ENCODE measurements at places on chromosomes 4 and X.

GRCh38 chr4:158571736-158572135 is 50.1 kb downstream of the RXFP1 start:
- no peak for DNase-seq

GRCh38 chrX:2928583-2929434 is at the start of gene ARSD:
Gene ARSD (minus strand): TSS chrX:2929339. CDS start chrX:2929275, 64 bp downstream.
- DNase-seq, result peak; percentile 86

DNA sequence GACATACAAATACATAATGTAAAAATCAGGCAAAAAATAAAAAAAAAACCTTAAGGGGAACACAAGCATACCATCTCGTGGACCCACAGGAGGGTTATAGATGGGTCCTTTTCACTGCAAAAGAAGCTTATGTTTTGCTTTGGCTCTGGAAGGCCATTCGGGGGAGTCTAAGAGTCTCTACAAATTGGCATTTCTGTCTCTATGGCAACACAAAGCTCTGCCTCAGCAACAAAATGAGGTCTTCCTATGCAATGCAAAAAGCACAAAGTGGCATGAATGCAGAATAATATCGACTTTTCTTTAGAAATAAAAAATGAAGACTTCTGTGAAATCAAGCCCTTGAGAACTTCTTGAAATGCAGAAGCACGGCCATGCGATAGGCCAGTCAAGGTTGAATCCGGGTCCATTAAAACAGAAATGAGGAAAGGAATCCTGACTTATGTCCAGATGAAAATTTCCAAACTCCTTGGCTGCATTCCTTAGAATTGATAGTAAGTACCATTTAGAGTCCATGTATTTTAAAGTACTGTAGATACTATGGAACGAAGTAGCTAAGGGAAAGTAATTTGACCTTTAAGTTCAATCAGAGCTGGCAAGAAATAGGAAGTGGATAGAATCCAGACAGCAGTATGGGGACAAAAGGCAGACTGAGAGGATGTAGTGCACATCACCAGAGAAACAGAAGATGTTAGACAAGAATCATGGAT is 63.7 kb upstream of the PDLIM3 start:
- DNase-seq, result no peak

DNA sequence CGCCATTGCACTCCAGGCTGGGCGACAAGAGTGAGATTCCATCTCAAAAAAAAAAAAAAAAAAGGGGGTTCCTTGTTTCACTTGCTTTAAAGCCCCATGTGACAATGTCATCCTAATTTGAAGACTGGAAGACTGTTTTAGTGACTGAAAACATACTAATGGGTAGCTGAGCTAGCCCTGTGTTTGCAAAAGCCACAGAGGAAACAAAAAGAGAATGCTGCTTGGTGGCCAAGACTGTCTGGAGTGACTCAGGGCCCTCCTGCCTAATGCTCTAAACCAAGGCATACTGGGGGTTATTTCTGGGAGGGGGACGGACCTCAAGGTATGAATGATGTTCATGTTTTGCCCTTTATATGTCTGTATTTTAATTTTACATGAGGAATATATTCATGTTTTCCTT is 16.0 kb downstream of the HPSE start:
- no peak for DNase-seq

DNA sequence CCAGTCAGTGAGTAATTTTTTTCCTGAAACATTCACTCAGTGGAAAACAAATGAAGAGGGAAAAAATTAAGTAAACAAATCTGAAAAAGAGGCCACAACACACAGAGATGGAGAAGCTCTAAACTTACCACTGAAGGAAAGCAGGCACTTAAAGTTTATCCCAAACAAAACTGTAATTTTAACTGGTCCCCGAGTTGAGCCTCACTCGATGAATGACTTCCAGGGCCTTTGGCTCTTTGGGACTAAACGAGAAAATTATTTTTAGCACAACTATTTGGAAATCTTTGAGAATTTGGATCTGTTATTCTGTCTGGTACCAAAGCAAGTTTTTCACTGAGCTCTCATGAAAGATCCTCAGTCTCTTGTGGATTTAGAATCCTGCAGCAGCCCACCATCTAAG is at the start of gene C1QTNF7:
Gene C1QTNF7 (plus strand): TSS at position 333 of the 400 bp plus-strand sequence. CDS start 7,711 bp downstream, outside the sequence.
- DNase-seq, result no peak
